AML-193 (cell line): ENCODE measurements at places on chromosomes 2 and 18.

GRCh38 chr2:130820279-130820861, 16.3 kb upstream of the ARHGEF4 start:
- no peak for DNase-seq

DNA sequence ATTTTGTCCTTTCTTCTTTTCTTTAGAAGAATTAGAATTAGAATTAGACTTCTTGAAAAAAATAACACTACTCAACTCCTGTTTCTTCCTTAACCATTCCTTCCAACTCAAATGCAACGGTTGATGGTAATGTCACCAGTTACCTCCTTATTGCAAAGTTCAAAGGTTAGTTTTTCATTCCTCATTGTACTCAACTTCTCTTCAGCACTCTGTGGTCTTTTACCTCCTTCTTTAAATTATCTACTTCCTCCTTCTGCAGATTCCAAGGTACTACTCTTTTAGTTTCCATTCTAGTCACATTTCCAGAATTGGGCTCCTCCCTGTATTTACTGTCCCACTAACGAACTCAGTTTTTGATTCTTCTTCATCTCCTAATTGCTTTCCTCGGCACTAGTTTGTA, 700.7 kb downstream of the SATB2 start:
- DNase-seq = no peak

DNA sequence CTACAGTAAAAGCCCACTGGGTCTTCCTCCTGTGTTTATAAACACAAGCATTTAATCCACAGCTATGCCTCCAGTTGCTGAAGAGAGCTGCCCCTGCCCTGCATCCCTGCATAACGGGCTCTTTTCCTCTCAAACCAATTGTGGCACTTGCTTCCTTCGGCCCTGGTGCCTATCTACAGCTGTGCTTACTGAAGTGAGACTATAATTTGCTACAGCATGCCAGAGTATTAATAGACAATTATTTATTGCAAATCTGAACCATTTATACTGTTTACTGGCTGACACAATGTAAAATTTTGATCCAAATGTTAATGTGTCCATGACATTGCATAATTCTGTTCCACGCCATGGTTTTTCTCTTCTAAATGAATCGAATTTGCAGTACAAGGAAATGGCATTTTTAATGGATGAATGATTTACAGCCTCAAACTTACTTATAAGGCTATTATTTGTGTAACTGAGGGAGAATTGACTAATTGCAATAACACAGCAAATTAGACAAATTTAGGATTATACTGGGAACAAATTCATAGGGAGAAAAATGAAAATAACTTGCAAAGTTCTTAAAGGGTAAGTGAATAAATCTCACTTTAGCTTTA, 457.0 kb upstream of the HNRNPA3 start:
- DNase-seq = no peak

- DNase-seq = no peak
These were observed 129.6 kb downstream of the RBMS1 start for GRCh38 chr2:160363961-160364360.

- no peak for DNase-seq
These were observed 47.0 kb downstream of the ACKR3 start for GRCh38 chr2:236616624-236617023.
